Cerebellar nuclear complex (tissue), 1 donor: ENCODE measurements at places on chromosomes 4 and X.

DNA sequence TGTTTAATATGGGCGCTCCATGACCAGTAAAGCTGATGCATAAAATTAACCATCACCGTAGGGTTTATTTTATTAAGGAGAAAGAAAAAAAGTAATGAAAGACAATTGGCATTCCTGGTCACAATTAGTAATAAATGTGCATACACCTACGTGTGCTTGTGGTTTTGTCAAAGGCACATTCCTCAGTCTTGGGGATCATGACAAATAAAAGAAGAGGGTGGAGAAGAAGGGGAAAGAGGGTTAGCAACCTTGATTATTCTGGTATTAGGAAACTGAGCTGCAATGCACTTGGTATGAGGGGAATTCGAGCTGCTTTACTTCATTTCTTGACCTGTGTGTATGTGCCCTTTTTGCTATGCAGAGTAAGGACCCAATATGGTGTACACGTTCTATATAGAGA lies 1798.3 kb upstream of the PCDH7 start:
- DNase-seq = no peak

- no peak for DNase-seq
These were observed 58.1 kb upstream of the ADRA2C start for GRCh38 chr4:3708103-3708510.

- DNase-seq = no peak
These were observed 9.2 kb upstream of the RNF150 start for GRCh38 chr4:141142423-141142822.

- no peak for DNase-seq
These were observed 17.9 kb downstream of the VSIG4 start for GRCh38 chrX:66021765-66022631.

GRCh38 chr4:129641179-129641578 lies 545.2 kb downstream of the C4orf33 start:
- DNase-seq = no peak

DNA sequence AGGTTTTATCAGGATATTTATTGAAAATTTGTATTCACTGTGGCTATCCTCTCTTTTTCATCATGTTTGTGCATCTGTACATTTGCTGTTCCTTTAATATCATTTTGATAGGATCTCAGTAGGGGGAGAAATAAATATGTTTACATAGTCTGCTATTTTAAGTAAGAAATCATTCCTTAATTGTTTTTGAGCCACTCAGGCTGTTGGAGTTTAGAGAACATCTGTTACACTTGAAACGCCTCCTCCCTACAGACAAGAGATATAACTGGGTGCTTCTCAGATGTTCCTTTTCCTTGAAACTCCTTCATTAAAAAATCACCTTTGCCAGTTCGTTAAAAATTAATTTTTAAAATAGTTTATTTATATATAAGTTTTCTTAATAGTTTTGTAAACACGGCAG lies 59.4 kb downstream of the QRFPR start:
- no peak for DNase-seq

- DNase-seq = no peak
These were observed 19.5 kb downstream of the CNGA2 start for GRCh38 chrX:151754047-151754429.
